ENCODE measurements at places on chromosomes 2 and 18. TPM values are rescaled to one million over a fixed set of nuclear protein-coding genes. Genes with fewer than 3 reads are reported as not detected.

Gene OSBPL6
- total RNA-seq, result 6.5 TPM

Gene SUCLG1
- total RNA-seq, result 90.5 TPM

Gene DCTN1
- total RNA-seq, result 86.4 TPM

Gene RTN4
- 137 TPM for total RNA-seq

Gene LIPG
- 8.6 TPM for total RNA-seq

Gene ITPRID2
- total RNA-seq, result 73.7 TPM

Gene NYAP2
- total RNA-seq, result 0.32 TPM

Gene TMEM182
- 2.5 TPM for total RNA-seq

Gene CABYR
- 1.4 TPM for total RNA-seq

Gene CD8A
- total RNA-seq, result 0.44 TPM

Gene HOXD8
- 0.88 TPM for total RNA-seq

Gene ASB18
- total RNA-seq, result not detected

Gene ACOXL
- total RNA-seq, result not detected

Gene LIPT1
- 3.3 TPM for total RNA-seq

Gene C2orf72
- 0.08 TPM for total RNA-seq

Gene CFAP221
- not detected for total RNA-seq

Gene ACMSD
- not detected for total RNA-seq

Gene AQP12B
- total RNA-seq, result not detected

Gene KCNG2
- 0.20 TPM for total RNA-seq

Gene TM4SF20
- total RNA-seq, result not detected

Gene IL36G
- total RNA-seq, result 27.4 TPM

Gene CSRNP3
- total RNA-seq, result 1.2 TPM

Gene MROH2A
- total RNA-seq, result 0.52 TPM

Measured in esophagus mucosa (tissue), 1 donor.